ENCODE measurements at places on chromosomes 5 and 9. TPM values are rescaled to one million over a fixed set of nuclear protein-coding genes. Genes with fewer than 3 reads are reported as not detected.

Gene SNCAIP
- total RNA-seq: 25.5 TPM

Gene ENTPD2
- 7.0 TPM for total RNA-seq

Gene MARVELD2
- 4.1 TPM for total RNA-seq

Gene IER5L
- total RNA-seq: 11.9 TPM

Gene C5orf58
- total RNA-seq: not detected

Gene BTNL9
- total RNA-seq: 4.7 TPM

Gene PKD2L2
- total RNA-seq: not detected

Gene AJM1
- 2.0 TPM for total RNA-seq

Gene CBY3
- not detected for total RNA-seq

Gene SPINK6
- total RNA-seq: not detected

Measured in camera-type eye (tissue), 1 donor.